ENCODE measurements at places on chromosomes 6 and 20. TPM values are rescaled to one million over a fixed set of nuclear protein-coding genes. Genes with fewer than 3 reads are reported as not detected.
A peak's percentile ranks its signal among the peaks of the same experiment; 100 is the strongest.

The PTCRA gene
- not detected for total RNA-seq

The C6orf15 gene
- total RNA-seq = not detected

The TNFRSF6B gene
- 3.8 TPM for total RNA-seq

The C6orf52 gene
- not detected for total RNA-seq

The OR2J3 gene
- total RNA-seq = 0.35 TPM

The PCED1A gene
- 9.9 TPM for total RNA-seq

DNA sequence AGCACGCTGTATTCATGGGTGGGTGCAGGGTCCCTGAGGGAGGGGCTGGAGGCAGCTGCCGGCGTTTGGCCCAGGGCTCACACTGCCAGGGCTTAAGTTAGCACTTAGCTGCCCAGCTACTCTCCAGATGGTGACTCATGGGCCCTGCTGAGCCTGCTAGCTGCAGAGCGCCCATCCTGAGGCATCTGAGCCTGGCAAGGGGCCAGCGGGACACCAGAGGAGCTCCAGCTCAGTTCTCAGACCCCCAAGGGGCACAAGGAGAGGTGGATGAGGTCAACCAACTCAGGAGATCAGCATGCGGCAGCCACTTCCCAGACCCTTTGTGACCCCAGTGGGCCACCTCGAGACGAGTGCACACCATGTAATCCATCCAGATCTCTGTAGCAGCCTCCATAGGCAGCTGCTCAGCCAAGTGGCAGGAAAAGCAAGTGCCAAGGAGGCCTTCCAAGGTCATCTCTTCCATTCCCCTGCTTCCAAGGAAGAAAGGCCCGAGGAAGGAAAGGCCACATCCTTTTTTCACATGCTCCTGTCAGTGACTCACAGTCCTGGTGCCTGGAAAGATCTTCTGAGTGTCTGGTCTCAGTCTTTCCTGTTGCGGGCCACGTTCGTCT is 35.3 kb downstream of the FOXP4 start:
- no peaks in the 10 kb centered on the region for H3K36me3 ChIP-seq
- no peak overlapping the region for H3K27ac ChIP-seq
- no peaks in the 10 kb centered on the region for H3K27me3 ChIP-seq
- DNase-seq = no peak
- no peak overlapping the region for H3K4me3 ChIP-seq

- H3K27me3 ChIP-seq = no peaks in the 10 kb centered on the region
- no peak for DNase-seq
- no peak overlapping the region for H3K4me3 ChIP-seq
- no peaks in the 10 kb centered on the region for H3K36me3 ChIP-seq
These were observed 630.8 kb downstream of the PHF3 start for GRCh38 chr6:64266351-64266821.

DNA sequence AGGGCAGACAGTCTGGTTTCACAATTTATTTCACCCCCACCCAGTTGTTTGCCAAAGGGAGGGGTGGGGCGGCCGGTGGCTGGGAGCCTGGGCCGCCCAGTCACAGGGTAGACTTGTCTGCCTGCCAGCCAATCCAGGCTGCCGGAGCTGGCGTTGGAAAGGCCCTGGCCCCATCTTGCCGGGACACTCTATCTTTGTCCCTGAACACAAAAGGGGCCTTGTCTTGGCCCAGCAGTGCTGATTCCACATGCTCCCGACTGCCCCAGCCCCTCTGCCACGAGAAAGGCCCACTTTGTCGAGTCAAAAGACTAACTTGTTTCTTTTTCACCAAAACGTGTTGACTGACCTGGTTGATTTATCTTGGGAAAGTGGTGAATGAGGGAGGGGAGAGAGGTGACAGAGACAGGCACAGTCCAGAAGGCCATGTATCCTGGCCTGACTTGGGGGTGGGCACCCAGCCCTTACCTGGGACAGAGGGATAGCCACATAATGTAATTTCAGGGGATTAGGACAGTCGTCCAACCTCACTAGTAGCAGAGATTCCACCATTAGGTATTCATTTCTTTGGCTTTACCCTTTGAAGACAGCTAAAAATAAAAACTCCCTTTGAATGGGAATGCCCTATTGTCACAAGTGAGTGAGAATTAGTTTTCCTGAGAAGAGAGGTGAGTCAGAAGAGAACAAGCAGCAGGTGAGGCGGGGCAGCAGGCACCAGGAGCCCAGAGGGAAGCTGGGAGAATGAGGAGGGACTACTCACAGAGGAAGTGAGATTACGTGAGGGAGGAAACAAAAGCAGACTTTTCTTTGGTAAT is 67.0 kb upstream of the SIRPA start:
- H3K27ac ChIP-seq = no peak overlapping the region
- DNase-seq = no peak
- H3K4me1 ChIP-seq = no peaks in the 10 kb centered on the region
- no peak overlapping the region for H3K4me3 ChIP-seq

DNA sequence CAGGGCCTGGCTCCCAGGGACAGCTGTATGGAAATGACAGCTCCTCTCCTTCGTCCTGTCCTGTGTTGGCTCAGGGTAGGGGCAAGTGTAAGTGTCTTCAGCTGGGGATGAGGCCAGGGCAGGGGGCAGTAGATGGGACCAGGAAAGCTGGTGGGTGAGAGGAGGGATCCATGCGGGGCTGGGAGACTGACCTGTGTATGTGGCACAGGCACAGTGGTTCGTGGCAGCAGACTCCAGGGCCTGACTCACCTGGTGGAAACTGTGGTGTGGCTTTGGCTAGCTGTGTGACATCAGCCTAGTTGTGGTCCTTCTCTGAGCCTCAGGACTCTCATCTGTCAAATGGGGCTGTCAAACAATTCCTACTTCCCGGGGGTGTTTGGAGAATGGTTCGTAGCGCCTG is 13.7 kb upstream of the SCRT2 start:
- H3K27me3 ChIP-seq = no peaks in the 10 kb centered on the region
- no peak for DNase-seq
- H3K27ac ChIP-seq = no peak overlapping the region
- peaks cover 6% of the 10 kb centered on the region for H3K4me1 ChIP-seq
- H3K4me3 ChIP-seq = no peak overlapping the region
- H3K36me3 ChIP-seq = no peaks in the 10 kb centered on the region

- H3K27me3 ChIP-seq = no peaks in the 10 kb centered on the region
- no peak overlapping the region for H3K27ac ChIP-seq
- peaks cover 27% of the 10 kb centered on the region for H3K36me3 ChIP-seq
These were observed 29.7 kb upstream of the TMEM217 start for GRCh38 chr6:37287519-37288157.

GRCh38 chr20:3757268-3757667 is 10.3 kb downstream of the ADISSP start:
- peaks cover 7% of the 10 kb centered on the region for H3K36me3 ChIP-seq
- no peaks in the 10 kb centered on the region for H3K27me3 ChIP-seq
- DNase-seq = no peak
- H3K4me3 ChIP-seq = no peak overlapping the region

DNA sequence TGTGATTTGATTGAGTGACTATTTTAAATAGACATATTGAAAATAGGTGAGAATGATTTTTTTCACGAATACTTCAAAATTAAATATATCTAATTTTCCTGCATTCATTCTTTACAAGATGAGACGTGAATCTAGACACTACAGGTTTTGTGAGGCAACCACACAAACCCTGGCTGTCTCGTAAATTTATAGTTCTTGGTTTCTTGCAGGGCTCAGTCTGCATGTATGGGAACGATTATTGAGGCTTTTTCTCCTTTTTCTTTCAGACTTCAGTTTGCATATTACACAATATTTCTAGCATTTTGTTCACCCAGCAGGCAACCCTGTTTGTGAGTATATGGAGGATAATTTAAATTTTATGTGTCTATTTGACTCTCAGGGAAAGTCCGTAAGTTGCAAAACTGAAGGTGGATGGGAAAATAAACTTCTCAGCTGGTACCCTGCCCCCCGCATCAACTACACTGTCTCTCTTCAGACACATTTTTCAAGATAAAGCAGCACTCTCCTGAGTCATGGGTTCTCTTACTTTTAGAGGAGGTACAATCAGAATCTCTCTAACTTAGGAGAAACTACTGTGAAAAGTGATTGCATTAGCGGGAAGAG is 1349.3 kb downstream of the GRIK2 start:
- no peaks in the 10 kb centered on the region for H3K27me3 ChIP-seq
- peak overlapping the region; percentile 56 for H3K27ac ChIP-seq
- no peak for DNase-seq
- peaks cover 25% of the 10 kb centered on the region for H3K4me1 ChIP-seq
- no peaks in the 10 kb centered on the region for H3K36me3 ChIP-seq
- no peak overlapping the region for H3K4me3 ChIP-seq

GRCh38 chr6:119614138-119614537 is 264.6 kb upstream of the MAN1A1 start:
- H3K4me1 ChIP-seq = peaks cover 15% of the 10 kb centered on the region
- DNase-seq = peak; percentile 19
- H3K27ac ChIP-seq = no peak overlapping the region
- H3K4me3 ChIP-seq = no peak overlapping the region

DNA sequence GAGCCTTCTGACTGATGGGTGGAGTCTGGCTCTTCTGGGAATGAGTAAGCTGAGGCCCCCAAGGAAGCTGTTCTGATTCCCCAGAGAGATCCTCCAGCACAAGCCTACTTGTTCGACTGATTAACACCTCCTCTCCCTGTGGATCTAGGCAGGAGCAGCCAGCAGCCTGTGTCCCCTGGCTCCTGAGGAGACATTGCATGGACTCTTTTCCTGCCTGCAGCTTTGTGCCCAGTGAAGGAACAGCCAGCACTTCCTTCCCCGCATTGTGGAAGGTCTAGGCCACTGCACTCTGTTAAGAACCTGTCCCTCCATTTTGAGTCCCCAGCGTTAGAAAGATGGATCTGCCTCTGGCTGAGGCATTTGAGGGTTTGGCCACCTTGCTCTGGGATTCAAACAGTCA is 29.1 kb downstream of the LRFN2 start:
- H3K27ac ChIP-seq = no peak overlapping the region
- H3K4me1 ChIP-seq = peaks cover 10% of the 10 kb centered on the region
- no peak overlapping the region for H3K4me3 ChIP-seq
- DNase-seq = no peak
- no peaks in the 10 kb centered on the region for H3K36me3 ChIP-seq

- no peak for DNase-seq
- H3K4me1 ChIP-seq = no peaks in the 10 kb centered on the region
- H3K4me3 ChIP-seq = no peak overlapping the region
- no peaks in the 10 kb centered on the region for H3K36me3 ChIP-seq
- no peaks in the 10 kb centered on the region for H3K27me3 ChIP-seq
- H3K27ac ChIP-seq = no peak overlapping the region
These were observed 28.5 kb upstream of the KIF6 start for GRCh38 chr6:39753725-39754045.

DNA sequence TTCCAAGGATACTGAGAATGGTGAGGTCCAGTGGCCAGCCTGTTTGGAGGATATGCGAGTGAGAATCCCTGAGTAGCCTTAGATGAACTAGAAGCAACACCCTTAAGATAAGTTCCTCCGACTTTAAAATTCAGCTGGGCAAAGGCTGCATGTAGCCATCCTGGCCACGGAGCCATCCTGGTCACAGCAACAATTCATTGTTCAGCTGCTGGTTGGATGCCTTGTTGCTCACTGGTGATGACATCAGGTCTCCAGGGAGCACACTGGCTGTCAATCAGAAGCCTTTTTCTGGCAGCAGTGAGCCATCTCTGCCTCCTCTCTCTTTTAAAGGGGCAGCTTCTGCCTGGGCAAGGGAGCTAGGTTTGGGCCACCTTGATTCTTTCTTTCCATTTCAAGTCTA is 22.4 kb upstream of the RIMS4 start:
- DNase-seq = peak; percentile 32
- no peak overlapping the region for H3K27ac ChIP-seq
- no peak overlapping the region for H3K4me3 ChIP-seq
- no peaks in the 10 kb centered on the region for H3K27me3 ChIP-seq

DNA sequence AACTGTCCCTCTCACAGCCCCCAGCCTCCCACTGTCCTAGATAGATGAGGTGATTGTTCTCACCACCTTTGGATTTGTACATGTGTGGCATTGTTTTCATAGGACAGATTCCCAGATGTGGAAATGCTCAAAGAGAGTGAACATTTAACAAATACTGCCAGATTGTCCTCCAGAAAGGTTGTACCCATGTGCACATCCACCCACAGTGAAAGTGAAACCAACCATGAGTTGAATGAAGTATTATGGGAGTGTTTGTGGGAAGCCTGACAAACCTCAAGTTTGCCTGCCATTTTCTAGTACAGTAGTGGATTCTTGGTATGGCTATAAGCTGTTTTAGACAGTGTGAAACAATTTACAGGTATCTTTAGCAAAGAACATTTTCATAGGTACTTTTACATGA is 42.7 kb downstream of the ANKRD6 start:
- no peaks in the 10 kb centered on the region for H3K4me1 ChIP-seq
- H3K27ac ChIP-seq = no peak overlapping the region
- H3K27me3 ChIP-seq = no peaks in the 10 kb centered on the region
- DNase-seq = no peak

DNA sequence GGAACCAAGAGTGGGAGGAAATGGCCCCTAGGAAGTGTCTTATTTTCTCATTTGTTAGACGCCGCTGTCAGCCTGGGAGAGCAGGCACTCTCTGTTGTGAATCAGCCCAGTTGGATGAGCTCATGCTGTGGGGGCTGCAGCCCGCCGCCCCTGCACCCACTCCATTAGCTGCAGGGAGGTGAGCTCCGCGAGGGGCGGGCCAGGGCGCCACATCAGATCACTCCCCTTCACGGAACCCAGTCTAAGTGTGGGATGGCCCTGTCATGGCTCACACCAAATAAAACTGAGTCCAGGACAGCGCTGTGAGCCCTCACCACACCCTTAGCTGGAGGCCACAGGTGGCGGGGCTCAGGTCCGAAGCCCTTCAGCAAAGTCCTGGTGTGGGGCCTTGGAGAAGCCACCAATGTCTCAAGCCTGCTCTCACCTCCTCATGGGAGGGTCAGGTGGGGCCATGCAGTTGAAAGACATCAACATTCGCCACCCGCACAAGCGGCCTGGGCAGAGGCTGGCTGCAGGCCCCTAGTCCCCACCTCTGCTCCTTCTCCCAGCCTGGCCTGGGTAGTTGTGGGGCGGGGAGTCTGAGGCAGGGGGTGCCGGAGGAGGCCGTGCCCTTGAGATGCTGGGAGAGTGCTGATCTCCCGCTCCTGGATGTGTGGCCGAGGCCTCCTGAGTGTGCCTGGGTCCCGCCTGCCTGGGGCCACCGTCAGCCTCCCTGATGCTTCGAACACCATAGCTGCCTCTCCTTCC is 66.2 kb upstream of the SLCO4A1 start:
- H3K4me1 ChIP-seq = peaks cover 5% of the 10 kb centered on the region
- H3K36me3 ChIP-seq = no peaks in the 10 kb centered on the region
- H3K4me3 ChIP-seq = no peak overlapping the region
- DNase-seq = no peak
- no peak overlapping the region for H3K27ac ChIP-seq
